ENCODE measurements at places on chromosomes 12 and 14.

DNA sequence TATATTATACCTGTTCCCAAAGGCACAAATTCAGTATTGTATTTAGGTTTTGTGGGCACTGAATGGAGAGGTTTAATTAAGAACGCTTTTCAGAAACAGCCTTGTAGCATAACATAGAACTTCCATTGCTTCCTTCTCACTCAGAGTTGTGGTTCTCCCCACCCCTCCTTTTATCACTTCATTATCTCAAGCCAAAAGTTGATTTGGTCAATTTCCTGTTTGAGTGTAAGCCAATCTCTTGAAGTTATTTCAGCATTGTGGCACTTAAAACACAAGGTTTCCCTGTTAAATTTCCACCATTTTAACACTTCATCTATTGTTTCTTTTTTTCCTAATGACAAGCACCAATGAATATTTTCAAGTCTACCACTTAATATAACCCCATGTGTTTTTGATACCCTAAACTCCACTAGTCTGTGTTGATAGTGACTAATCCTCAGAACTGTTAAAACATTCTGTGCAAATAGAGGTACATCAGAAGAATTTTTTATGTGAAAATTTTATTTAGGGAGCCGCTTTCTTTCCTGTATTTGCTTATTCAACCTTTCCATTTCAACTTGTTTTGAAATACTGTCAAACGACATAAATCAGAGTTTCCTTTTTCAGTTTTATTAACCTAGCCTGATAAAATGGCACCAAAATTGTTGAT is 340.1 kb downstream of the BCAT1 start:
- no peak for DNase-seq

DNA sequence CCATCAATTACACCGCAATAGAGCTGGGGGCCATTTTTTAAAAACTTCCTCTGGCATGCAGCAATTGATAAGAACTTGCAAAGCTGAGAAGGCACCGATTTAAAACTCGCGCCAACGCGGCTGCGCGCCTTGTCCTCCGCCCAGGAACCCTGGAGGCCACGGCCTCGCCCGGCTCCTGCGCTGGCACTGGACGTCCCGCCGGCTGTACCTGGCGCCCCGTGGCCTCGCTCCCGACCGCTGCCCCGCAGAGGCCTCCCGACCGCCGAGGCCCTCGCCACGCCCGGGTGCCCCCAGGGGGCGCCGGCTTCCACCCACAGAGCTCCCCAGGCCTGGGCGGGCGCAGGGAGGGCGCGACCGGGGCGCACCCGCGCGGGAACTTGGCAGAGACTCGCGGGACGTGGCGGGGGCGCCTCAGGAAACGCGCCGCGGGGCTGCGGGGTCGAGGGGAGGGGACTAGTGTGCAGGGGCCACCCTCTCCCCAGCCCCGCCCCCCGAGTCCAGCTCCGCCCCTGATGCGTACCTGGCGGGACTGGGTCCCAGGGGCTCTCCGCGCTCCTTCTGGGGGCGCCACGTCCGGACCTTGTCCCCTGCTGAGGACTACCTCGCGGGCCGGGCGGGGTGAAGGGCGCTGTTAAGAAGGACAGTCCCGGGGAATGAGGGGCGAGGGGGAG is 65.7 kb downstream of the TNFAIP2 start:
- no peak for DNase-seq

- no peak for DNase-seq
These were observed 772 bp downstream of the SCARB1 start for GRCh38 chr12:124862768-124863415.

GRCh38 chr14:52332269-52332668 is 18.2 kb downstream of the PTGER2 start:
- DNase-seq: no peak

DNA sequence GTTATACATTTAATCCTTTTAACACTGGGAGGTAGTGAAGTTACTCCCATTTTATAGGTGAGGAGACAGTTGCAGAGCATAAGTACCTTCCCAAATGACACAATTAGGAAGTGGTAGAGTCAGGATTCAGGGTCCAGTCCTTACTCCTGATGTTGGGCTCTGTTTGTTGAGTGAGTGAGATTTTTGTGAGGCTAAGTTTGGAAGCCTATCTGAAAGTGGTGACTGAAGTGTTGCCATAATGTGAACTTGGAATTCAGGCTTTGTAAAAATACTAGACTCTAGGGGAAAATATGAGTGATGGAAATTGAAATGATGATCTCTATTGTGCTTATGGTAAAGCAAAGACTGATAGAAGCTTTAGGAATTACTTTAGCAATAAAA is 2.2 kb downstream of the NUDT4 start:
- DNase-seq: no peak

DNA sequence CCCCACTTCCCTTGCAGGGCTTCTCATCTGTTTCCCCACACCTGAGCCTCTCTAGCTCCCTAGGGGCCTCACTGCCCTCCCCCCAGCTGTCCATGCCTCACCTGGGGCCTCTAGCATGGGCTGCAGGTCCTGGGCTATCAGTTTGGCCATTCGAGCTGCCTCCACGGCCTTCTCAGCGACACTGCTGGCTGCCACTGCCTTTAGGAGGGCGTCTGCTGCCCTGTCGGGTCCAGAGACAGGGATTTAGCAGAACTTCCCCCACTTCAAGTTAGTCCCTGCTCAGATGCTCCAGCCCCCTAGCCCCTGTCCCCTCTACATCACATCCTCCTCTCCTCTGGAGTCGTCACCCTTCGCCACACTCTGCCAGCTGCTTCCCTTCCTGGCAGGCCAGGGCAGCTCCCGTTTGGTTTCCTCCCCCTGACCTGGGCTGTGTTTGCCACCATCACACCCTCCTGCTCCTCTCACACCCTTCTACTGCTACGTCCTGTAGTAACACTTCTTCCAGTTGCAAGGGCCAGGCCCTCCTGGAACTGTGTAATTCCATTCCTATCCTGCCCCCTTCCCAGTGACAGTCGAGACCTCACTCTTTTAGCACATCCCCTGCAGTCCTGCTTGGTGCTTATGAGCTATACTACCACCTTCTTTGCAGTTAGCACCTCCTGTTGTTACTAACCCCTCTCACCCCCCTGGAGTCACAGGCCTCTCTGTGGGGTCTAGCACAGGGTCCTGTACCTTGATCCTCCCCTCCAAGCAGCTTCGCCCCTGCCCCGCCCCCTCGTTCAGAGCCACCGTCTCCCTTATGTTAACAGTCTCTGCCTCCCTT is 4.3 kb upstream of the AP1G2 start:
- no peak for DNase-seq

DNA sequence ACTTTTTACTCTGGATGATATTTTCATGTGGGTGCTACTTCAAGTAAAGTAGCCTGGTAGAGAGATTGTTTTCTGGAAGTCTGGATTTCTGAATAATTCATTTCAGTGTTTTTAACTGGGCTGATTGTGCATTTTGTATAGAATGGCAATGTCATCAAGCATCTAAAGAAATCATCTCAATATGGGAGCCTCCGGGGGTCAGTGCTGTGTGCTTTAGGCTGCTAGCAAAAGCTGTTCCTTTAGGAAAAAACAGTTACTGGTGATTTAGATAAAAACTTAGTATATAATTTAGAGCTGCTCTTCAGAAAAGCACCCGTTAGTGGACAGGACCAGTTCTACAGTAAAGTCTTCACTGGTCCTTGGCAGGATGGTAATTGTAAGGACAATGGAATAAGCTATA is 5.1 kb downstream of the UBE3B start:
- no peak for DNase-seq

- DNase-seq: no peak
These were observed 77.2 kb downstream of the C2CD5 start for GRCh38 chr12:22467190-22467589.

Data from activated T-helper 1 cell treated with Interleukin-2 at 50 U/mL for 16 hours (primary cell).